LHCN-M2 (cell line): ENCODE measurements at places on chromosomes 2 and 18. TPM values are rescaled to one million over a fixed set of nuclear protein-coding genes. Genes with fewer than 3 reads are reported as not detected.

DNA sequence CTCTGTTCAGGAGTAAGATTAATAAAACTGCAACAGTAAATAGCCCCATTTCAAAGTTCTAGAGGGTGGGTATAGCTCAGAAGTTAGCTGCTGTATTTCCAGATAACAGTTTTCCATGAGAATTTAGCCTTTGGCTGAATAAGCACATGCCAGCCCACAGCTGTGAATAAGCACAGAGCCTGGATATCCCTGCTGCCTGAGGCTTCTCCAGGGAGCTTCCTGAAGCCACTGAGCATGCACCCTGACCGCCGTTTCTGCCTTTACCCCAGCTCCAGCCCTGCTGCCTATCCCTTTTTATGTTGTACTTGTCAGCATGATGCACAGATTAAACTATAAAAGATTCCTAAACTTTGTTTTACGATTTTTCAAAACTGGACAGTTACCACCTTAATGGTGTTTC, 85.3 kb downstream of the FEZ2 start:
- no peak for DNase-seq

GRCh38 chr2:1837022-1837421, 92.7 kb upstream of the PXDN start:
- no peak for DNase-seq

DNA sequence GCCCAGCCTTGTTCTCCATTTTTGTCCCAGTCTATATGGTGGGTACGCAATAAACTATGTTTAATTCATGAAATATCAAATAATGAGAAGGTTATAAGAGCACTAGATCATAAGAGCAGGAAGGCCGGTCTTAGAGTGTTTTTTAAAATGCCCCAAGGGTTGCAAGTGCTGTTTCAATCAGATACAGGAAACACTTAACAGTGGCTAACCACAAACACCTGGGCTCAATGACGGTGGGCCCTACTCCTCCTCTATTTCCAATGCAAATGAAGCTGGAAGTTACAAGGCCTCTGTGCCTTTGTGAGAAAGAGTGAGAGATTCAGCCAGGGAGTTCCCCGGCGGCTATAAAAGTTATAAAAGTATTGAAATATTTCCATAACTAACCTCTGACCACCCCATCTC, 18.9 kb upstream of the WDR33 start:
- no peak for DNase-seq

DNA sequence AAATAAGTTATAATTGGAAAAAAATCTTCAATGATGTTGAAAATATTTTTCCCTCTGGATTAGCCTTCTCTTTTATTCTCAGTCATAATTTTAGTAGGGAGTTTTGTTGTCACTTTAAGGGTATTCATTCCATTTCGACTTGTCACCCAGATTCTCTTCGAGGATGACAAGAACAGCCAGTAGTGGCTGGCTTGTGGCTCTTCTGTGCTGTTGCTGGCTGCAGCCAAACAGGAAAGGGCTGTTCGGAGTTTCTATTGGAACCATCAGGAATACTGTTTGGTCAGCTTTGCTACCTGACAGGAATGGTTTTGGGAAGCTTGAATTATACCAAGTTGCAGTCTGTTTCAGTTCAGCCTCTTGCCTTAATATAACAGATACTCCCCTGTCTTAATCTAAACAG, 41.6 kb downstream of the MGAT5 start:
- peak; percentile 35 for DNase-seq

DNA sequence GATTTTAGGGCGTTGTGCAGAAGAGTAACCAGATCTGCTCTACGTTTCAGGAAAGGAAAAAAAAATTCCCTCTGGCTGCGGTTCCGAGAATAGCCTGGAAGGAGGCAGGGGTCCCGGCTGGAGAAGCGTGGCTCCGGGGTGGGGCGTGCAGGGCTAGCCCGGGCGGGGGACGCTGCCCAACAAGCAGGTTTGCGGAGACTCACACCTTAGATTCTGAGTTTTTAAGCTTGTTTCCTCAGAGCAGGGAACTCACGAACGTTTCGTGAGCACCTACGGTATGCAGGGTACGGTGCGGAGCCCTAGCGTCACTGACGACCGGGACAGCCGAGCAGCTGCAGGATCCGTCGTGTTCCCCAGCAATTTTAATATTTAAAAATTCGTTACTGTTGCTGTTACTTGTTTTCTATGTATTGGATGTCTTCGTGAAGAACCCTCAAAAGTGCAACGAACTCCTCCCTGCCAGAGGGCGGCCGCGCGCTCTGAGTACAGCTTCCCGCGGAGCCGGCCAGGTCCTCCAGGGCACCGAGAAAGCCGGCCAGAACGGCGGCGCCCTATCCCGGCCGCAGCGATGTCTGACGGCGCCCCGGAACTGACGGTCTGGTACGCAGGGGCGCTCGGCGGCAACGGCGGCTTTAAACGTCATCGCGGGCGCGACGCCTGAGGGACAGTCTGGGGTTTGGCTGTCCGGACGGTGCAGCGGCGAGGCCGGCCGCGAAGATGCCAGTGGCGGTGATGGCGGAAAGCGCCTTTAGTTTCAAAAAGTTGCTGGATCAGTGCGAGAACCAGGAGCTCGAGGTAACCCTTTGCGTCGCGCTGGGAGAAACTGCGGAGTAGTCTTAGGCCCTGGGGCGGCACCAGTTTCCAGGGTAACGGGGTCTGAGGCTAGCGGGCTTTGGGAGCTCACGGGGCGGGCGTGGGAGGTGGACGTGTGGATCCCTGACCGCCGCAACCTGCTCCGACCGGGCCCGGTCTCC, at the start of gene COPS8:
COPS8 (plus strand) TSS at position 642 of the 974 bp plus-strand sequence; CDS start at position 718, 76 bp downstream.
- DNase-seq: peak; percentile 94

YIPF4 gene
- 12.6 and 27.6 TPM in 2 replicates for total RNA-seq

DNA sequence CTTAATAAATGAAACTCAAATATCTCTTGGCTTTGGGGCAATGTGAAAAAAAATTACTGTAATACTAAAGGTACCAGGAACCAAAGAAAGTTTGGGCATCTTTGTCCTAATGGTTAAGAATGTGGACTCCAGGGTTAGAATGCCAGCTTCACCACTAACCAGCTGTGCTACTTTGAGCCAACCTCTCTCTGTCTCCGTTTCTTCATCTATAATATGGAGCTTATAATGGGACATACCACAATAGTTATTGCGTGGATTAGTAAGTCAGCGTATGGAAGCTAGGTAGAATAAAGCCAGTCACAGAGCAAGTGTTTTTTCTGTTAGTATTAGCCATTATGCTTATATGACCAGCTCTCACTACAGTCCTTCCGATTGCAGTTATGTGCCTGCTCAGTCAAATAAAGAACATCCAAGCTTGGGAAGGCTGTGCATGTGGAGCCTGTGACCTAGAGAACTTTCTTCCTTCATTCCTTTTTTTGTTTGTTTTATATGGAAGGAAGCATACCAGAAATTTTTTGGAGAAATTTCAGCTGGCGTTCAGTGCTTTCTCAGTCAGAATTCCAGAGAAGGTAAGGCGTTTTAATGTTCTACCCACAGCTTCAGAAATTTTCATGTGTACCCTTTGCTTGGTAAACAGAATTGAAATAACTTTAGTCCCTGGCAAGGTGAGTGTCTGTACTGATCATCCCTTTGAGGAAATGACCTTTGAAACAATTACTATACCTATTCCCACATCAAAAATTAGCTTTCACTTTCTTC, 114.0 kb upstream of the RND3 start:
- DNase-seq: no peak

IL36RN gene
- total RNA-seq: not detected in 2 replicates

DNA sequence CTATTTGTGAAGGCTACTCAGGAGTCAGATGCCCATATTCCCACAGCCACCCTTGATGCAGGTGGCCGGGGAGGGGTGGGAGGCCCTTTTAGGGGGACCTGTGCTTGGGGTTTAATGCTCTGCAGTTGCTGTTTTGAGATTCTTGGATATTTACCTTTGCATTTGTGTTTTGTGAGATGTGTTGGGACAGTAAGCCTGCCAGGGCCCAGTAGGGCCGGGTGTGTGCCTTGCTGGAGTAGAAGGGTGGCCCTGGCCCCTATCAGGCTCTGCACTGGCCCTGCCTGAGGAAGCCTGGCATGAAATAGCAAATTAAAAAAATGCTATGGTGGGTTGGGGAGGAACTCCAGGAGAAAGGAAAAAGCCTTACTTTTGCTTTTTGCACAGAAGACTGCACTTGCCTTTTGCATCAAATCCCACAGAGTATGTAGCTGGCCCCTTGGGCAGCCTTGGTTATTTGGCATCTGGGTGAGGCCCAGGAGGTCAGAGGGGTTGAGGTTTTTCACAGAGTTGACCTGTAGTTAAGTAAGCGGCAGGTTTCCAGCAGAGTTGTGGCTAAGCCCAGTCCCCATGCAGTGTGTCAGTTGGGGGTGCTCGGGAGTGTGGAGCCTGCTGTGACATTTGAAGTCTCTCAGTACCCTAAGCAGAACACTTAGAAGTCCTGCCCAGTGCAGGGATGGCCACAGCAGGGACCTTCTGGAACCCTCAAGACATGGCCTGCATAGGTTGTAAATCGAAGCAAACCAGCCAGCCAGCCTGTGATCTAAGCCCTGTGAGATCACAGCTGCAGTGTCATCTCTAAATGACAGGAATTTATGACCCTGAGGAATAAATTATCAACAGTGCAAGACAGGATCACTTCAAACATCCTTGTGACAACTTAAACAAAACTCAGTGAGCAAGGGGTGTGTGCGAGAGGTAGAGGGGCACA, 68.8 kb downstream of the SH3RF3 start:
- DNase-seq: no peak

DNA sequence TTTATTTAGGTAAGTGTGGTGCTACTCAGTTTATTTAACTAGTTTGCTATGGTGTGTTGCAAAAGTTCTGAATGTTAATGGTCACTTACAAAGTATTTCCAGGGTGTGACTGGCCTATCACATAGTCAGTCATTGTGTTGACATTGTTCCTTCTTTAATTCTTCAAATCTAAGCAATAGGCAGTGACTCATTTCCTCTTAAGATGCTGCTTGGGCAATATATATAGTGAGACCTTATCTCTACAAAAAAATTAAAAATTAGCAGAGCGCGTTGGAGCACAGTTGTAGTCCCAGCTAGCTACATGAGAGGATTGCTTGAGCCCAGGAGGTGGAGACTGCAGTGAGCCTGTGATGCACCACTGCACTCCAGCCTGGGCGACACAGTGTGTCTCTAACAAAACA, 5.8 kb upstream of the CCDC88A start:
- peak; percentile 68 for DNase-seq

DNA sequence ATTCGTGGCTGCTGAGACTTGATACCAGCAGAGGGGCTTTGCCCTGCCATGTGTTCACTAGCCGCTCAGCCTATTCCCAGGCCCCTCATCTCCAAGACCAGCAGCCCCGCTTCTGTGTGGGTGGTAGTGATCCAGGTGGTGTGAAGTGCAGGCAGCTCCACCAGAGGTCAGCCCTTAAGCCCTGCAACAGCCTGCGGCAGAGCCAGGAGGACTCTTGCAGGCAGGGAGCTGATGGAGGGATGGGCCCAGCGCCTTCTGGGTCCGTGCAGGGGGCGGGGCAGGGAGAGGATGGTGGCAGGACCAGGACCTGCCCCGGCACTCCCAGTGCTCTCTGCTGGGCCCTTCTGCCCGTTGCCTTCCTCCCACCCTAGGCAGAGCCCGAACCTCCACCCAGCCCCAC, 162.0 kb downstream of the SH3BP4 start:
- DNase-seq: no peak
